ENCODE measurements at places on chromosomes 6 and 20.

- DNase-seq: no peak
Measured at GRCh38 chr6:143964674-143965081, 43.4 kb downstream of the PLAGL1 start.

DNA sequence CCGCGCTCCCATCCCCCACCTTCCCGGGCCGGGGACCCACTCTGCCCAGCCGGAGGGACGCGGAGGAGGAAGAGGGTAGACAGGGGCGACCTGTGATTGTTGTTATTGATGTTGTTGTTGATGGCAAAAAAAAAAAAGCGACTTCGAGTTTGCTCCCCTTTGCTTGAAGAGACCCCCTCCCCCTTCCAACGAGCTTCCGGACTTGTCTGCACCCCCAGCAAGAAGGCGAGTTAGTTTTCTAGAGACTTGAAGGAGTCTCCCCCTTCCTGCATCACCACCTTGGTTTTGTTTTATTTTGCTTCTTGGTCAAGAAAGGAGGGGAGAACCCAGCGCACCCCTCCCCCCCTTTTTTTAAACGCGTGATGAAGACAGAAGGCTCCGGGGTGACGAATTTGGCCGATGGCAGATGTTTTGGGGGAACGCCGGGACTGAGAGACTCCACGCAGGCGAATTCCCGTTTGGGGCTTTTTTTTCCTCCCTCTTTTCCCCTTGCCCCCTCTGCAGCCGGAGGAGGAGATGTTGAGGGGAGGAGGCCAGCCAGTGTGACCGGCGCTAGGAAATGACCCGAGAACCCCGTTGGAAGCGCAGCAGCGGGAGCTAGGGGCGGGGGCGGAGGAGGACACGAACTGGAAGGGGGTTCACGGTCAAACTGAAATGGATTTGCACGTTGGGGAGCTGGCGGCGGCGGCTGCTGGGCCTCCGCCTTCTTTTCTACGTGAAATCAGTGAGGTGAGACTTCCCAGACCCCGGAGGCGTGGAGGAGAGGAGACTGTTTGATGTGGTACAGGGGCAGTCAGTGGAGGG is 2.8 kb downstream of the SOX4 start:
- peak; percentile 61 for DNase-seq

GRCh38 chr20:61628901-61629601 is 377.0 kb downstream of the CDH4 start:
- no peak for DNase-seq

GRCh38 chr20:16580620-16581019 is 7.4 kb upstream of the KIF16B start:
- DNase-seq: no peak

DNA sequence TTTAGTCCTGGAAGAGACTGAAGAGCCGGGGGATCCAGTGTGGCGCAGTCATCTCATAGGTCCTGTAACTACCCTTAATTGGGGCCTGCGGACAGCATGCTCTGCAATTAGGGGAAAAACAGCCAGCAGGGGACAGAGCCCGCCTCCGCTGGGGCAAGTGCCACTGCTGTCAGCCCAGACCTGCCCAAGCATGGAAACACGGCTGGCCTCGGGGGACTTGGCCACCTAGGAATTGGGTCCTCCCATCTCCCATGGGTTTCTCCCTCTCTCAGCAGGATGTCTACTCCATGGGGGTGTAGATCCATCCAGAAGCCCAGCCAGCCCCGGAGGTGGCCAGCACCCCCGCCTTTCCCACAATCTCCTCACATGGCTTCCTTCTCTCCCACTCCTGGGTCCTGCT is 3.6 kb downstream of the GHRH start:
- DNase-seq: no peak

- no peak for DNase-seq
Measured at GRCh38 chr6:159233365-159234101, 64.3 kb downstream of the FNDC1 start.

DNA sequence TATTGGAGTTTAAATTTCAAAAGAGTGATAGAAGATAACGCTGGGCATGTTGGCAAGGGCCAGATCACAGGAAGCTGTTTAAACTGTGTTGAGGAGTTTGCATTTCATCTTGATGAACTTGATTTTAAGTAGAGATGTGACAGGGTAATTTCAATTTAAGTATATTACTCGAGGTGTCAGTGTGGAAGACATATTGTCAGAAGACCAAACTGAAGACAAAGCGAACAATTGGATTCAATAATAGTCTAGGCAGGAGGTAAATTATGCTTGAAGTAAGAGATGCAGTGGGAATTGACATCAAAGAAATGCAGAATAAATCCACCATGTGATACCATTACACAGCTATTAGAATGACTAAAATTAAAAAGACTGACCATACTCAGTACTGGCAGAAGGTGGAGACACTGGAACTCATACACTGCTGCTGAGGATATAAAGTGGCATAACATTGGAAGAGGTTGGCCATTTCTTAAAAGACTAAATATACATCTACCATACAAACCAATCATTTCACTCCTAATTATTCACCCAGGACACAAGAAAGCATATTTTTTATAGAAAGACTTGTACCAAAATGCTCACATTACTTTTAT is 240.8 kb downstream of the ARHGAP18 start:
- DNase-seq: peak; percentile 27

DNA sequence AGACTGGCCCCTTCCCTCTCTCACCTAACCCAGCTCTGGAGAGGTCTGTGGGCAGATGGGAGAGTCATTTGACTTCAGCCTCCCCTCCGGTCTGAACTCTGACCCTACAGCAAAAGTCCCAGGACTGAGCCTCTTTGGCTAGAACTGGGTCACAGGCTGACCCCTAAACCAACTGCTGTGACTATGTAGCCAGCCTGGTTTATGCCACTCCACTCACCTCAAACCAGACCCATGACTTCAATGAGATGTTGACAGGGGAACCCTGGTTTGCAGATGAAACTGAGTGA is 864 bp upstream of the OSBPL2 start:
- no peak for DNase-seq

DNA sequence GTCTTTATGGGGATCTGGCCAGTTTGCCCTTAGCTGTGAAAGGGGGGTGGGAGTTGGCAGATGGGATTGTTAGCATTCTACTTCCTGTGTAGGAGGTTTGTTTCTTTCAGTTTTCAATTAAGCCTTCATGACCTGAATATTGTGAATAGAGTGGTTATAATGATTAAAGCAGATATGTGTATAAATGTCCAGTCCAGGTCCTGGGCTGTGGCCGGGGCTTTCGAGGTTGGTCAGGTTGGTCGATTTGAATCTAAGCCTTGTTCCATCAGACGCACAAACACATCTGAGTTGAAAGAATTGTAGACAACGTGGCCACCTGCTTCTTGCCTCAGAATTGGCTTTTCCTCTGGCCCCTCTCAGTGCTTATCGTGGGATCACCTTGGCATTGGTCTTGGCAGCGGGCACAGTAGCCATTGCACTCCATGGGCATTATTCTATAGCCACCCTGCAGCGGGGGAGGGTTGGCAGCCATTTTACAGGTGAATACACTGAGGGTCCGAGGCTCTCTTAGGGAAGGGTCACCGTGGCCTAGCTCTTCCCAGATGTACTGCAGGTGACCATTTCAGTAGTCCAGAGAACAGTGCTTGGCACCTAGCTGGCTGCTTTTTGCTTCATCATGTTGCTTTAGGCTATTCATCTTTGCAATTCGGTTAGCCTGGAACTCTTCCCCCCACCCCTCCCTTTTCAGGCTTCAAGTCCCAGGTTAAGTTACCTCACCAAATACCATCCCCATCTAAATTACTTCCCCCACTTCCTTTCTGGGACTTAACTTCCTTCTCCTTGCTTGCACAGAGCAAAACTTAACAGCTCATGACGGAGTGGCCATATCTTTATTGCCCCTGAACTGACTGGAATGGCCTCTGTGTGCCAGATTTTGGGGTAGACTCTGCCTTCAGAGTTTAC is 1.1 kb downstream of the RNF114 start:
- no peak for DNase-seq

DNA sequence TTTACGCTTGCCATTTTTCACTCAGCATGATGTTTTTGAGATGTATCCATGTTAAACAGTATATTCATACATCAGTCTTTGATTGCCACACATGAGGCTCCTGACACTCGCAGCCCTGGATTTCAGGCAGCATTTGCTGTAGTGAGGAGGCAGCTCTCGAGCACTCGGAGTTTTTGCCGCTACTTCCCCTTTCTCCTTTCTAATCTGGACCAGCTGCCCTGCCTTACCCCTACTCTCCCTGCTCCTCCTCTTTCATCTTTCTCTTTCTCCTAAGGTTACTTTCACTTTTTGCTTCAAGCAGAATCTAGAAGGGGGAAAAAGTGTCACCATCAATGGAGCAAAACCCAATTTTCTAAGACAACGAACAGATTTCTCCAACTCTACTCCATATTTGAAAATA is 5.9 kb upstream of the CST3 start:
- no peak for DNase-seq

DNA sequence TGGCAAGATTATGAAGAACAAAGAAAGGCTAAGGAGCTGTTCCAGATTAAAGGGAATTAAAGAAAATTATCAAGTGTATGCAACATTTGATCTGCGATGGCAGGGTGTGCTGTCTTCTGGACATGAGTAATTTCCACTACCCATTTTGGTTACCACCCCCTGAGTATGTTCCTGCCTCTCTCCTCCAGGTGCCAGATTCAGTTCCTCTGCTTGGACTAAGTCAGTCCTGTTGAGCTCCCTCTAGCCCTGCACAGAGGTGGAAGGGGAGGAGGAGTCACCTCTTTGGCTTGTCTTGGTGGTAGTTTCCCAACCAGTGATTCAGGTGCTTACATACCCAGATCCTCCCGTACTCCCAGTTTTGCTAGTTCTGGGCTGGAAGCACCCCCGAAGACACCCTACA is 22.2 kb upstream of the SNRPB2 start:
- no peak for DNase-seq
